GM23338 (cell line): ENCODE measurements at places on chromosomes 13 and 19.

- no peak for DNase-seq
Measured at GRCh38 chr13:94020833-94021232, 458.6 kb downstream of the DCT start.

DNA sequence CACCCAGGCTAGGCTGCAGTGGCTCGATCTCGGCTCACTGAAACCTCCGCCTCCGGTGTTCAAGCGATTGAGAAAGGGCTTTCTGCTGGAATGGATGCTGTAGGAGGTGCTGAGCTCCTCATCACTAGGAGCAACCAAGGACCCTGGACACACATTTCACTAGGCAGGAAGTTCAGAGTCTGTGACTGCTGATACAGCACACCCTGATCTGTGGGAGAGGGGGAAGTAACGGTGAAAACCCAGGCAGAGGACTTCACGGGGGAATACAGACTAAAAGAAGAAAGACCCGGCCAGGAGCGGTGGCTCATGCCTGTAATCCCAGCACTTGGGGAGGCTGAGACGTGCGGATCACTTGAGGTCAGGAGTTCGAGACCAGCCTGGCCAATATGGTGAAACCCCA, 11.9 kb upstream of the NOTCH3 start:
- DNase-seq = no peak

DNA sequence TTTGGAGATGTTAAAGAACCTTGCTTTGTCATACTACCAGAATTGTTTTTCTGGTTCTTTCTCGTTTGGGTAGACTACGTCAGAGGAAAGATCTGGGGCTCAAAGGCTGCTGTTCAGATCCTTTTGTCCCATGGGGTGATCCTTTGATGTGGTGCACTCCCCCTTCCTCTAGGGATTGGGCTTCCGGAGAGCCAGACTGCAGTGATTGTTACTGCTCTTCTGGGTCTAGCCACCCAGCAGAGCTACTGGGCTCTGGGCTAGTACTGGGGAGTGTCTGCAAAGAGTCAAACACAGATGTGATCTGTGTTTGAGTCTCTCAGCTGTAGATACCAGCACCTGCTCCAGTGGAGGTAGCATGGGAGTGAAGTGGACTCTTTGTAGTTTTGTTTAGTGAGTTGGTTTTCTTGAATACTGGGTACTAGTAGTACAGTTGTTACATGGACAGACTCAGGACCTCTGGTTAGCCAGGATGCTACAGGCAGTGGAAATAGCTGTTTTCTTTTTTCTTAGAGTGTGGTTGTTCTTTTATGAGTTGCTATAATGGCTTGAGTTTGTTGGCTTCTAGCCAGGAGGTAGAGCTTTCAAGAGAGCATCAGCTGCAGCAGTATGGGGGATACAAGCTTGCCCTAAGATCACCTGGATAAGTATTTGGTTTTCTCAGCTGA, 34.4 kb downstream of the DNAJC15 start:
- peak; percentile 27 for DNase-seq

DNA sequence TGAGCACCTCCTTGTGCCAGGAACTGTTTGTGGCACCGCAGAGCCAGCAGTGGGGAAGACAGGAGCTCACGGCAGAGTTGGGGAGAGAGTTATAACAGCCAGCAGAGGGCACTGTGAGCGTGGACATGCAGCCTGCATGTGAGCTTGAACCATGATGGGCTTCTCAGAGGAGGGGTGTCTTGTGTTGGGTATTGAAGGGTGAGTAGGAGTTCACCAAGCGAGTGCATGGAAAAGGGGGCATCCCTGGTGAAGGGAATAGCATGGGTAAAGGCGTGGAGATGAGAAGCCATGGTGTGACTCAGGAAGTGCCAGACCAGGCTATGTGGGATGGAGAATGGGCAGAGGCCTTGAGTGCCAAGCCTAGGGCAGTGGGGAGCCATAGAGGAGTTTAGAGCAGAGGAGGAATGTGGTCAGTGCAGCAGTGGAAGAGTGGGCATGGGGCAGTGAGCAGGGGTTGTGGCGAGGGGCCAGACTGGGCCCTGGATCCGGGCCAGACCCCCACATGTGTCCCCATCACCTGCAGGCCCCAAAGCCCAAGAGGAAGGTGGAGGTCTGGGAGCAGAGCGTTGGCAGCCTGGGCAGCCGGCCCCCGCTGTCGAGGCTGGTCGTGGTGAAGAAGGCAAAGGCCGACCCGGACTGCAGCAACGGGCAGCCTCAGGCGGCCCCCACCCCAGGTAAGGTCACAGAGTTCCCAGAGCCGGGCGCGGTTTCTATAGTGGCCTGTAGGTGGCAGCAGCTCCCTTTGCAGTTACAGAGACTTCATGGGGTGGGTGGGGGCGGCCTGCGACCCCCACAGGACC, 11.8 kb upstream of the SHD start:
- DNase-seq = peak; percentile 93

DNA sequence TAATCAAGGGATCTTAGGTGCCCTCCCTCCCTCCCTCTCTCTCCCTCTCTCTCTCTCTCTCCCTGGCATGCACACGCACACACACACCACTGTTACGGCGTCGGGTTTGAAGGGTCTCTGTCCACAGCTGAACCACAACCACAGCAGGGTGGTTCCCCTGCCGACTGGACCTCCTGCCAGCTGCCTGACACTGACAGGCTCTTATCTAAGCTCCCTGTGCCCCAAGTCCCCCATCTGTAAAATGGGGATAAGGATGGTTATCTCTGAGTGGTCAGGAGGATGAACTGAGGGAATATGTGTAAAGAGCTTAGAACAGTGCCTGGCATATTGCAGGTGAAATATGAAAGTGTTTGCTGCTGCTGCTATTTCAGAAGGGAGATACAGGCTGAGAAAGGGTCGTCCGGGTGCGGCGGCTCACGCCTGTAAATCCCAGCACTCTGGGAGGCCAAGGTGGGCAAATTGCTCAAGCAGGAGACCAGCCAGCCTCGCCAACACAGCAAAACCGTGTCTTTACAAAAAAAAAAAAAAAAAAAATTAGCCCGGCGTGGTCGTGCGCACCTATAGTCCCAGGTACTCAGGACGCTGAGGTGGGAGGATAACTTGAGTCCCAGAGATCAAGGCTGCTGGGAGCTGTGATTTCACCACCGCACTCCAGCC, 852 bp upstream of the SHISA7 start:
- DNase-seq = no peak

DNA sequence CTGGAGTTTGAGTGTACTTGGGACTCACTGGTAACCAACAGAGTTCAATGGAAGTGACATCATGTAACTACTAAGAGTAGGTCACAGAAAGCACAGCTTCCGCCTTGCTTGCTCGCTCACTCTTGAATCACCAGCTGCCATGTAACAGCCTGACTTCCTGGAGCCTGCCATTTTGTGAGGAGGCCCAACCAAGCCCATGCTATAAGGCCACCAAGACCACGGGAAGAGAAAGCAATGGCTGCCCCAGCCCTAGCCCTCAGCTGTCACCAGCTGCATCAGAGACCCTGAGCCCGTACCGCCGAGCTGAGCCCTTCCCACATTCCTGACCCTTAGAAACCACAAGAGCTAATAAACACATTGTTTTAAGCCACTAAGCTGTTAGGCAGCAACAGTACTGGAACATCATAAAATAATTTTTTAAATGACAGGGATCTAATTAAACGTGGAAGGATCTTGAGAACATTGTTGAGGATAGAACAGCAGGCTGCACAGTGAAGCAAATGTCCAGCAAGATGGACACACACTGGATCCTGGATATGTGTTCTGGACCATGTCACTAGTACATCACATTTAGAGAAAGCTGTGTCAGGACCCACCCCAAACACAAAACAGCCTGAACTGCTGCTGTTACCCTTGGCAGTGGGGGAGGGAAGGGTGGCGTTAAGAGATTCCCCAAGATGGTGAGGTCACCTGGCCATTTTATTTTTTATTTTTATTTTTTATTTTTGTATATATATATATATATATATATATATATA, 21.7 kb upstream of the LDLR start:
- DNase-seq = no peak

DNA sequence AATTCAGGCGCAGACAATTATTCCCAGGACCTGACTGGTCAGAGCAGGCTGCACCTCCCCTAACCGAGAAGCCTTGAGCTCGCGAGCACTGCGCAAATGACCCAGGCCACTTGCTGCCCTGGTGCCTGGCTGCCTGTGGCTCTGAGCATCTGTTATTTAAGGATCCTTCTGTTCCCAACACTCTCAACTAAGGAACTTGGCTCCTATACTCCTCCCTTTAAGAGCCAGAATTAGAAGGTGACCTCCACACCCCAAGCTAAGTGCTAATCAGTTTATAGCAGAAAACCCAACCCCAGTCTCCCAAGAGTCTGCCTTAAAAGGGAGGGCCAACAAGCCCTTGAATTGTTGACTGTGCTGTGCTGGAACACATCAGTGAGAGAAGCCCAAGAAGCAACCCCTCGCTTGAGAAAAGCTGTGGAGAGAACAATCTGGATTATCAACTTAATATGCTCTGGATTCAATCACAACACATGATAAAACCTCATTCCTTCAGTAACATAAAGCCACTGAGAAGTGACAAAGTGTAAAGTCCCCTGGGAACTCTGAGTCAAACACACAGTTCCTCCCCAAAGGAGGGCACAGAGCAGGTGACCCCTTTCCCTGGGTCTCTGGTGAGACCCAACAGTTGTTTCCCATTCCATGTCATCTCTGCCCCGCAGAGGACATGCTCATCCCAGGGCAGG, 14.6 kb downstream of the AKAP8L start:
- no peak for DNase-seq

GRCh38 chr19:4322942-4323665, 15.5 kb downstream of the STAP2 start:
- peak; percentile 23 for DNase-seq

- peak; percentile 21 for DNase-seq
Measured at GRCh38 chr13:43664700-43665191, 122.0 kb downstream of the ENOX1 start.

DNA sequence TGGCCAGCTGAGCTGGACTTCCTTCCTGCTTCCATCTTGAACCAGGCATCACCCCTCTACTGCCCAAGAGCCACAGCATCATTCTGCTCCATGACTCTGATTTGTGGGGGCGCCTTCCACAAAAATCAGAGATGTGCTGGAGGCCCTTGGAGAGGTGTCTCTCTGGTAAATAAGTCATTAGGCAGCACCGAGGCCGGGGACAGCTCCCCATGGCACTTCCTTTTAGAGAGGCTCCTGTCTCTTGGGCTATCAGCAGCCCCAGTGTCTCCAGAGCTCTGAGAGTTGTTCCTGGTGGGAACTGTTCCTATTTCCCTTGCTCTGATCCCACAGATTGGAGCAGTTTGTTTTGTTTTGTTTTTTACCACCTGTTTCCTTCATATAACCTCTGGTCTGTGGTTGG, 19.9 kb downstream of the NWD1 start:
- DNase-seq = peak; percentile 65

DNA sequence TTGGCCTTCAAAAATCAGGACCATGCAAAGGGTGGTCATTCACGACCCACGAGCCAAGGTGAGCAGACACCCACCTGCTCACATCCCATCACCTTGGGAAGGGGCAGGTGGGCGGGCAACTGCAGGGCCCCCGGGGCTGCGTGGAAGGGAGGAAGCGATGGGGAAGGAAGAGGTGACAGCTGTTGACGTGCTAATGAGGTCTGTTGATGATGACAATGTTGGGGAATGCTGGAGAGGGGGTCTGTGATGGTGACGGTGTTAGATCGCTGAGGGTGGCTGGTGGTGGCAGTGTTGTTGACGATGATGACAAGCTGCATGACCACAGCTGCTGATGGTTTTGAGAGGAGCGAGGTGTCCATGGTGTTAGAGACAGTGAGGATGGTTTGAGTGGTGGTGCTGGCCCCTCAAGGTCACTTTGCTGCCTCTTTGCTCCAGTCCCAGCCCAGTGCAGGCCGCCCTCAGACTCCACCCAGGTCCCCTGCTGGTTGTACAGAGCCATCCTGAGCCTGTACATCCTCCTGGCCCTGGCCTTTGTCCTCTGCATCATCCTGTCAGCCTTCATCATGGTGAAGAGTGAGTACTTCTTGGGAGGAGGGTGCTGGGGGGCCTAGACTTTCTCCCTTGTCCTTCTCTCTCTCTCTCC, 900 bp downstream of the MCEMP1 start:
- DNase-seq = no peak

- no peak for DNase-seq
Measured at GRCh38 chr19:7877249-7877836, 3.2 kb upstream of the PRR36 start.

DNA sequence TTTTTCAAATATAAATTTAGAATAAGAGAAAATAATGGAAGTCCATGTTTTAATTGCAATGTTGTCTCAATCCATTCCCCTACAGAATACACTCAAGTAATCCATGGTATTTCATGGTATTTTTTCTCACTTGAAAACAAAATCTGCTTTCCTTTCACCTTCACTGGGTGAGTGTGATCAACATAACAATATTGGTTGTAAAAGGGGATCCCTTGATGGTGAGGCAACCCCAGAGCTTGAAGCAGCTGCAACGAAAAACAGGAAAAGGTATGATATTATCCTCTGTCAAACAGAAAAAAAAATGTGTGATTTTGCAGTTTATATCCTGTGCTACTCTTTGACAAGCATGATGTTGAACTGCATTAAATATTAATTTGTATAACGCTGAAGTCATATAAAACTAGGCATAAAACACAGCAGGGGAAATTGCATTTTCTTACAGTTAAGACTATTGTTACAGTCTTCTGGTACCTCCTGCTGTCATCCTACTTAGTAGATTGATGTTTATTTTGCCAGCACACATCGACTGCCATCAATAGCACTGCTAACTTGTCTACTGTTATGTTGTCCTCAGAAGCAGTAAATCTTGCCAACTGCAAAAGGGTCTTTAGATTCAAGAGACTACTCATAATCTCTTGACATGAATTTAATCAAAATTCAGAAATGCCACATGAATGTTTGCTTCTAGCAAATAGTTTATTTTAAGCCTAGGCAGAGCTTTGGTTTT, 373.1 kb upstream of the MIR17HG start:
- DNase-seq = peak; percentile 68

DNA sequence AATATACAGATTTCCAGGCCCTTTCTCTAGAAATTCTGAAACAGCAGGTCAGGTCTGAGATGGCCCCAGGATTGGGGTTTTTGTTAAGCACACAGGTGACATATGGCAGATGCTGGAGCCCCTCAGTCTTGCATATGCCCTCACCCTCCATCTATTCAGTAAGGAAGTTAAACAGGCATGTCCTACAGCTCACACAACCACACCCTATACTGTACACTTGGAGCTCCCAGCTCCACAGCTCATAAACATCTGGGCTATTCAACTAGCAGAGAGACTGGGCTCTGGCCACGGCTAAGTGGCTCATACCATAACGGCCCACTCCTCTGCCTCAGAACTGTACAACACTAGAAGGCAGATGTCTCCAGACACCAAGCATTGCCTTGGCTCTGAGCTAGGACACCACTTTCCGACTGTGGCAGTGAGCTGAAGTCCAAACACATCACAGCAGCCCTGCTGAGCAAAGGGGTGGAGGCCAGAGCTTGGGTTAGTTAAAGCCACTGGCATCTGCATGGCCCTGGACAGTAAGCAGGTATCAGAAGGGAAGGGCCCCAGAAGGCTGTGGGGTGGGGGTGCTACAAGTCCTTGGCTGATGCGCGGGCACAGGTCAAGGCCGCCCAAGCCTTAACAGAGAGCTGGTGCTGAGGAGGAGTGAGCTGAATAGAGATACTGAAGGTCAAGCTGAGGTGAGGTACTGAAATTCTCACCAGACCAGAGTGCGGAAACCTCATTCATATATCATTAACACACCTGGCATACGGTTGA, 79.1 kb downstream of the ABCC4 start:
- DNase-seq = no peak
